Upper lobe of left lung (tissue), 6 donors: ENCODE measurements at places on chromosomes 4 and X. TPM values are rescaled to one million over a fixed set of nuclear protein-coding genes. Genes with fewer than 3 reads are reported as not detected.

- H3K27me3 ChIP-seq: no peaks in the 10 kb centered on the region
- H3K4me3 ChIP-seq: no peak overlapping the region
- no peak overlapping the region for H3K27ac ChIP-seq
- H3K4me1 ChIP-seq: no peaks in the 10 kb centered on the region
- DNase-seq: no peak
- H3K36me3 ChIP-seq: no peaks in the 10 kb centered on the region
These were observed 176.1 kb downstream of the DCTD start for GRCh38 chr4:182741054-182741453.

DNA sequence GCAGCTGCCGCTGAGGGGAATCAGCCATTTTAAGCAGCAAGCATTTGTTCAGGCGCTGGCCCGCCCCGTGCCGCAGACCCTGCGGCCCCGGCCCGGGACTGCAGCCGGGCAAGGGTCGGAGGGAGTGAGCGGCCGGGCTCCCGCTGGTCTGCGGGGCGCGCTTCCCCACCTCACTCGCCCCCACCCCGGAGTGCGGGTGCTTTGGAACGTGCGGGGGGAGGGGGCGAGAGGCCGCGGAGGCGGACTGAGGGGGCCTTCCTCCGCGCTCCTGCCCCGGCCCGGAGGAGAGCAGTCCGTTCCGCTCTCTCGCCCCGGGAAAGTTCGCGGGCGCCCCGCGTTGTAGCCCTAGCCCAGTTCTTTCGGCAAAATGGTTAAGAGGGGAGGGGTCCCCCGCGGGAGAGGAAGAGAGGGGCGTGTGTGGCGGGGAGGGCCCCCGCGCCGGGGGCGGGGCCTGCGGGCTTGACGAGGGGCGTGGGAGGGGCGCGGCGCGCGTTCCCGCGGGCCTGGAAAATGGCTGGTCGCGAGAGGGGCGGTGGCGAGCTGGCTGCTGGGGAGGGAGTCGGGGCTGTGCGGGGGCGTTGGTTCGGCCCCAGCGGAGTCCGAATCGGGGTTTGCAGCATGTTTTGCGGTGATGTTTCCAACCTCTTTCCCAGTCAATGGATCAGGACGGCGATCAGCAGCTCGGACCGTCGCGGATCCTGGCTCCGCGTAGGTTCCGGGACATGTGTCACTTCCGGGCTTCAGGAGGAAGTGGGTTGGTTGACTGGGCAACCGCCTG, 942 bp downstream of the ING2 start:
- peak overlapping the region; percentile 95 for H3K4me3 ChIP-seq
- peak; percentile 98 for DNase-seq
- H3K36me3 ChIP-seq: no peaks in the 10 kb centered on the region
- H3K27me3 ChIP-seq: no peaks in the 10 kb centered on the region
- H3K27ac ChIP-seq: peak overlapping the region; percentile 98
- H3K4me1 ChIP-seq: peaks cover 22% of the 10 kb centered on the region

DNA sequence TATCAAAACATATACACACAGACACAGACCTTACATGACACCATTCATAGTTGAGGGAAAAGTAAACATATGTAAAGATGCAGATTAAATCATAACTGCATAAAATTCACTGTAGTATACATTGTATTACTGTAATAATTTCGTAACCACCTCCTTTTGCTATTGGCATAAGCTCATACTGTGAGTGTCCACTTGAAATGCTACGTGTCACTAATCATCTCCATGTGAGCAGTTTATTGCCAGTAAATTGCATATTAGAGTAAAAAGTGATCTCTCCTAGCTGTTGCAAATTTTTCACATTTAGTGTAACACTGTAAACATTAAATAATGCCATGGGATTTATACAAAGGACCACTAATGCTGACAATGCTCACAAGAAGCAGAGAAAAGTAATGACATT, 256.7 kb upstream of the GNPDA2 start:
- H3K27me3 ChIP-seq: no peaks in the 10 kb centered on the region
- no peaks in the 10 kb centered on the region for H3K4me1 ChIP-seq
- no peak overlapping the region for H3K27ac ChIP-seq
- H3K4me3 ChIP-seq: no peak overlapping the region

Gene NAP1L2
- total RNA-seq: not detected

Gene NOX1
- total RNA-seq: not detected

- no peak overlapping the region for H3K27ac ChIP-seq
- H3K4me1 ChIP-seq: no peaks in the 10 kb centered on the region
- no peak for DNase-seq
- H3K27me3 ChIP-seq: no peaks in the 10 kb centered on the region
- H3K36me3 ChIP-seq: no peaks in the 10 kb centered on the region
- no peak overlapping the region for H3K4me3 ChIP-seq
These were observed 12.4 kb upstream of the PACRGL start for GRCh38 chr4:20687864-20688263.

DNA sequence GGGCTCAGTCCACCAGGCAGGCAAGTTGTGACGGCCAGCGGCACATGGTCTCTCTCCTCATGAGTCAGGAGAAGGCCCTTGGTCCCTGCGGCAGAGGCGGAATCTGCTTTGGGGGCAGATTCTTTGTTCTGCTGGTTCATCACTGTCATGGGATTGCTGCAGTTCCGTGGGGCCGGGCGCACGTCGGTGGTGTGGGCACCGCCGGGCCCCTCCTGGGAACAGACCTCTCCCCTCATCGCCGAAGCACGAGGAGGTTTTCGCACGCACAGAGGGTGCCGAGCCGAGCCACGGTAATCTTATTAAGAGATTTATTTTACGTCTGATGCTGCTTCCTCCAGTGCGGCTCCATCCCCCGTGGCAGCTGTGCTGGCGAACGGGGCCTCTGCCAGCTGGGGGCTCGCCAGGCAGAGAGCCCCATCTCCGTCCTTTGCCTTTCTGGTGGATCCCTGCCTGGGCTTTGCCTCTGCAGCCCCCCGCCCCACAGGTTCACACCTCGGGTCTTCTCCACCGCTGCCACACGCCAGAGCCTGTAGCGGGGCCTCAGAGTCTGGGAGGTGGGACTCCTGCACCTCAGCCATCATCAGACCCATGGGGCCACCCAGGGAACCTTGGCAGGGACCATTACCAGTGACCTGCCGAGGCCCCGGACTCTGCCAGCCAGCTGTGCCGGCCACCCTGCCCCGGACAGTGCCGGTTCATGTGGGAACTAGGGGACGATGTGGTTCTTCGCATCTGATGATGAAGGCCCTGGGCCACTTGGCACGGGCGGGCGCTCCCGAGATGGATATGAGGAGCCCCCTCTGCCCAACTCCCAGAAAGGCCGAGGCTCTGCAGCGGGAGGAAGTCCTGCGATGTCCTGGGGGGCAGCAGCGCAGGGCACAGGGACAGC, 86.7 kb upstream of the NKX1-1 start:
- no peaks in the 10 kb centered on the region for H3K4me1 ChIP-seq
- peak; percentile 73 for DNase-seq
- H3K4me3 ChIP-seq: no peak overlapping the region

- peak overlapping the region; percentile 85 for H3K27ac ChIP-seq
- peak; percentile 0 for DNase-seq
- peaks cover 15% of the 10 kb centered on the region for H3K4me1 ChIP-seq
- H3K27me3 ChIP-seq: no peaks in the 10 kb centered on the region
- no peak overlapping the region for H3K4me3 ChIP-seq
These were observed 319 bp upstream of the MAGEH1 start for GRCh38 chrX:55451626-55451989.

GRCh38 chr4:182145334-182145905, 97.8 kb upstream of the TENM3 start:
- no peak overlapping the region for H3K27ac ChIP-seq
- peaks cover 13% of the 10 kb centered on the region for H3K27me3 ChIP-seq
- no peak for DNase-seq
- no peak overlapping the region for H3K4me3 ChIP-seq
- peaks cover 25% of the 10 kb centered on the region for H3K4me1 ChIP-seq
- H3K36me3 ChIP-seq: no peaks in the 10 kb centered on the region

DNA sequence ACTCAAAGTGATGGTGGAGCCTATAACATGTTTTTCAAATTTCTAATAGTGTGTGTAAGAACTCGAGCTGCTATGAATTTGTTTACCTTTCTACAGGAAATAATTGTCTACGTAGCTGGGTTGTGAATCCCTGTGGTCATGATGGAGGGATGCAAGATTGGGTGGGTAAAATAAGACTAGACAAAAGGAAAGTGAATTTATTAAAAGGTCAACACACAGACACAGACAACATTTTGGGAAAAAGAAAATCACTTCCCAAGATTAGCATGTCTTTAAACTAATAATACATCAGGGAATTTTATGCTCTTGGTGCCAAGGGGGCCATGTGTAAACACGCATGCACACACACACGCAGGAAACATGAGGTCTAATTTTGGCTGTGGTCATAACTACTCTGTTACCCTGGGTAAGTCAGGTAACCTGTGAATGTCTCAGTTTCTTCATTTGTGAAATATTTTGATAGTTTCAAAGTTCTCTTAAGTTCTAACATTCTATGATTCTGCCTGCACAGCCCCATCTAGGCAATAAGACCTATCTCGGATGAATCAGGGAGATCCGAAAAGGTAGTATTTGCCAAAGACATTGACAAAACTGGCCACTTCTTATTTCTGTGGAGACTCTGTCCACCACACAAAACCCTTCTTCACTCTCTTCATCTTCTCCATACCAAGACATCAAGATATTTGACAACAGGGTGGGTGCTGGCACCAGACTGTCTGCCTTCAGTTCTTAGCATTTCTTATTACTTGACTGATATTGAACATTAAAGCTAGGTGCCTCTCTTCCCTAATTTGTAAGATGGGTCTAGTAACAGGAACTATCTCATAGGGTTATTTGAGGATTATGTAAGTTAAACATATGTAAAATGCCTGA, 1.6 kb upstream of the UNC5C start:
- H3K27me3 ChIP-seq: no peaks in the 10 kb centered on the region
- no peaks in the 10 kb centered on the region for H3K36me3 ChIP-seq
- peak overlapping the region; percentile 84 for H3K27ac ChIP-seq
- no peak for DNase-seq
- peaks cover 22% of the 10 kb centered on the region for H3K4me1 ChIP-seq

Gene KDR
- 30.8 TPM for total RNA-seq

DNA sequence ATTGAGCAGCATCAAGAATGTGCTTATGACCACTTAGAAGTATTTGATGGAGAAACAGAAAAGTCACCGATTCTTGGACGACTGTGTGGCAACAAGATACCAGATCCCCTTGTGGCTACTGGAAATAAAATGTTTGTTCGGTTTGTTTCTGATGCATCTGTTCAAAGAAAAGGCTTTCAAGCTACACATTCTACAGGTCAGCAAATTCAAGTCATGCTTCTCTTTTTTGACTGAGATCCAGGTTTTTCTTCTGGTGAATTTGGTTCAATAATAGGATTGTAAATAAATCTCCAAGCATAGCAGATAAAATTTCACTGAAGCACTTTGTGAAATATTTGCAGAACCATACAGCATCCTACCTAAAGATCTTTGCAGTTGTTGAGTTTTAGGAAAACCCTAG, 218.1 kb downstream of the TLL1 start:
- no peak for DNase-seq
- H3K4me3 ChIP-seq: no peak overlapping the region
- no peaks in the 10 kb centered on the region for H3K36me3 ChIP-seq
- no peak overlapping the region for H3K27ac ChIP-seq

- no peaks in the 10 kb centered on the region for H3K4me1 ChIP-seq
- no peak overlapping the region for H3K4me3 ChIP-seq
- H3K36me3 ChIP-seq: no peaks in the 10 kb centered on the region
- no peak overlapping the region for H3K27ac ChIP-seq
These were observed 82.3 kb downstream of the DNAAF6 start for GRCh38 chrX:107288676-107289075.

GRCh38 chr4:91436556-91436955, 867.2 kb upstream of the GRID2 start:
- no peak overlapping the region for H3K27ac ChIP-seq
- no peaks in the 10 kb centered on the region for H3K36me3 ChIP-seq
- no peaks in the 10 kb centered on the region for H3K27me3 ChIP-seq
- no peaks in the 10 kb centered on the region for H3K4me1 ChIP-seq
- no peak overlapping the region for H3K4me3 ChIP-seq

Gene DMP1
- total RNA-seq: not detected
